ENCODE measurements at places on chromosomes 13 and 19. TPM values are rescaled to one million over a fixed set of nuclear protein-coding genes. Genes with fewer than 3 reads are reported as not detected.

- no peak for DNase-seq
These were observed 7.3 kb downstream of the EPSTI1 start for GRCh38 chr13:42984691-42985090.

GRCh38 chr13:30862707-30863106 is 43.4 kb upstream of the MEDAG start:
- DNase-seq, result no peak

DNA sequence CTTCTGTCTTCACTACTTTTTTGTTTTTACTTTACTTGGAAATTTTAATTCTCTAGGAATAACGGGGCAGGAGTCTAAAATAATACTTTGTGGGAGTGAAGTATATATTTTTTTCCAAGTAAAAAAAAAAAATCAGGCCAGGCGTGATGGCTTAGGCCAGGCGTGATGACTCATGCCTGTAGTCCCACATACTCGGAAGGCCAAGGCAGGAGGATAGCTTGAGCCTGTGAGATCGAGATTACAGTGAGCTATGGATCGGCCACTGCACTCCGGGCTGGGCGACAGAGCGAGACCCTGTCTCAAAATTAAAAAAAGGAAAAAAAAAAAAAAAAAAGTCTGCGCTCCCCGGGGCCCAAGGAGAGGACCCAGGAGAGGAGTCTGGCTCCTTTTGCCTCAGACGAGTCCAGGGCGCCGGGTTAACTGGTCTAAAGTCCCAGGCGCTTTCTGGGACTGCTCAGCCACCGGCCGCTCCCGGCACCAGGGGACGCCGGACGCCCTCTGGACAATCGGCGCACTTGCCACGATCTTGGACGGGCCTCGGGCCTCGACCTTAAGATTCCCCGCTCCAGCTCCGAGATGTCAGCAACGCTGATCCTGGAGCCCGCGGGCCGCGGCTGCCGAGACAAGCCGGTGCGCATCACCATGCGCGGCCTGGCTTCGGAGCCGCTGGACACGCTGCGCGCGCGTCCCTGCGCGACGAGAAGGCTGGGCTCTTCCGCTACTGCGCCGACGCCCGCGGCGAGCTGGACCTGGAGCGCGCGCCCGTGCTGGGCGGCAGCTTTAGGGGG is 2.7 kb upstream of the ZFP82 start:
- DNase-seq, result no peak

Gene KASH5
- total RNA-seq, result 0.27 TPM
